Fibroblast of mammary gland (primary cell): ENCODE measurements at places on chromosomes 16 and 17.

GRCh38 chr17:5775098-5775497, 190.8 kb upstream of the NLRP1 start:
- DNase-seq: no peak

GRCh38 chr16:85390511-85391174, 222.5 kb upstream of the GSE1 start:
- peak; percentile 89 for DNase-seq

DNA sequence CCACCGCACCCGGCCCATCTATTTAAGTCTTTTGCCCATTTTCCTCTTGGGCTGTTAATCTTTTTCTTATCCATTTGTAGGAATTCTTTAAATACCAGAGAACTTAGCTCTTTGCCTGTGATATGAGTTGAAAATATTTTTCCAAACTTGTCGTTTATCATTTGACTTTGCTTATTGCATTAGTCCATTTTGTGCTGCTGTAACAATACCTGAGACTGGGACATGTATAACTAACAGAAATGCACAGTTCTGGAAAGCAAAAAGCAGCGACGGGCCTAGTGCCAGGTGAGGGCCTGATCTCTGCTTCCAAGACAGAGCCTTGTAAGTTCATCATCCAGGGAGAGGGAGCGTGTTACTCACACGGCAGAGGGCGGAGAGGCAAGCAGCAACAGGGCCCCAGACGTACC, 25.6 kb upstream of the BHLHA9 start:
- DNase-seq: no peak

DNA sequence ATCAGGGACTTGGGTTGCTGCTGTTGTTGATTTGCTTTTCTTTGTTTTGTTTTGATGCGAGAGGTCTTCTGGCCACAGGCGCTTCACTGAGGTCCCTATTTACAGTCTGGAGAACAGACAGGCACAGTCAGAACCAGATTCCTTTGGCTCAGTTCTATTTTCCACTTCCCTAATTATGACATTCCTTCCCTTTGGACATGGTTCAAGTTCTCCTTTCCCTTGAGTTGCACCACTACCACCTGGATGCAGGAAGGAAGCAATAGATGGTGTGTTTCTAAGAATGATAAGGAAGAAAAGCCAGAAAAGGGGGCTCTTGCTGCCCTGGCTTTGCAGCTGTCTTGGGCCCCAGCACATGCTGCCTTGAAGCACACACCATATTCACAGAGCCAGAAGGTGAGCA, 160.6 kb downstream of the MAF start:
- DNase-seq: no peak

GRCh38 chr16:68116256-68116867, 31.2 kb downstream of the NFATC3 start:
- DNase-seq: peak; percentile 55

DNA sequence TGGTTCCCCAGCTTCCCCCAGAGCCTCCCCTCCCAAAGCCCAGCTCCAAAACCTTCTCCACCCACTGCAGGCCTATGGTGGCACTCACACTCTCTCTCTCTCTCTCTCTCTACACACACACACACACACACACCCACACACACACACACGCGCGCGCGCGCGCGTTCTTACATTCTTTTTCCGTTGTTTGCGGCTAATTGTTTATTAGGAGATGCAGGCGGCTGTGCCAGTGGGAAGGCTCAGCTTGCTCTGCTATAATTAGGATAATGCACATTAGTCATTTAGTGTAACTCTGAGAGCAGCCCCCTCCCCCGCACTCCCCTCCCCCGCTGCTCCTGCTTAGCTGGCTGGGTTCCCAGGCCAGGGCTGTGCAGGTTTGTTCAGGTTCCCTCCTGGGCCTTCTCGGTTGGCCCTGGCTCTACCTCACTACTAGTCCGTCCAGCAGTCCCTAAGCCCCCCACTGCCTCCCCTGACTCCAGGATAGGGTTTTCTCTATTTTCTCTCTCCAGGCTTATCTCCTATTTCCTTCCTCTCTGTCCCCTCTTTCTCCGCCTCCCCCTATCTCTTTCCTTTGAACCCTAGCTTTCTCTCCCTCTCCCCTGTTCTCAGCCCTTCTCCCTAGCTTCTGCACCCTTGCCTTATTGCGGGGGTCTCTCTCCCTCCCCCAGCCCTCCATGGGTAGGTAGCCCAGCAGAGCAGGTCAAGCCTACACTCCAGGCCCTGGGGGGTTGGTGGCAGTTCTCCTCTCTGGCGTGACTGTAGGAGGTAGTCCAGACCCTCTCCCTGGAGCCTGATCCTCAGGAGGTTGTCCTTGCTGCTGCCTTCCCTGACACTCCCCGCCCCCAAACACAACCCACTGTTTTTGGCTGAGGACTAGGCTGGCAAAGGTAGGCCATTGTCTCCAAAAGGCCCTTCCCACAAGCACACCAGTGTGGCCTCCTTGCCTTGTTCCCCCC, 34.0 kb downstream of the TMEM132E start:
- no peak for DNase-seq

- DNase-seq: peak; percentile 25
Observed at GRCh38 chr17:52383493-52384100, 225.1 kb upstream of the CA10 start.

DNA sequence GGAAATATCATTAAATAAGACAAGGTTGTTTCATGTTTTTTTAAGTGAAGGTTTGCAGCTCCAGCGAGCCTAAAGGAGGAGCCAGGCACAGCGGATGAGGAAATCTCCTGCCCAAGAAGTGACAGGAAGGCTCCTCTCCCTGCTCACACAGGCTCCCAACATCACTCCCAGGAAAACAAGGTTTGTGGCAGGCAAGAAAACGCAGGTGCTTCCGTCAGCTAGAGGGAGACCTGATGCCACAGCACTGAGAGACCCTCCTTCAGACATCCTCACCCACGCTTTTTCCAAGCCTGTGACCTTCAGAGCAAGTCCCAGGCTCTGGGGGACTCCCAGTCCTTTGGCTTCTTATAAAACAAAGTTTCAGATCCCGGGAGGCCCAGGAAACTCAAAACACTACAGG, 89.7 kb downstream of the ZNF423 start:
- DNase-seq: no peak
